Muscle of back (tissue), 13 donors: ENCODE measurements at places on chromosomes 3 and 15.

- DNase-seq, result no peak
Measured at GRCh38 chr15:58705105-58705504, 44.4 kb downstream of the ADAM10 start.

DNA sequence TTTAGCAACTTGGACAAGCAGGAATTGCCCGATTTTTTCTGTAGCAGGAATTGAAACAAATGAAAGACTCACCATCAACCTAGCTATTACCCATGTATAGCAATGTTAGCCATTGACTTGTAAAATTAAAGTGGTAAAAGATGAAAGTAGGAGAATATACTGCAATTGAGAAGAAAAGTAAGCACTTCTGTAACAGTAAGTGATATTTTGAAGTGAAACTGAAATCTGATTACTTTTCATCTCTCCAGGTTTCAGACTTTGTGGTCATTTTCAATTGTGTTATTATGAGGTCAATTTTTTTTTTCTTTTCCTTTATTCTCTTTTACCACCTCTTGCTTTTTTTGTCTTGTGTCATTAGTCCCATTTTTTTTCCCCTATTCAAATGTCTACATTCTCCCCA lies 1078.2 kb downstream of the ZPLD1 start:
- DNase-seq, result no peak

DNA sequence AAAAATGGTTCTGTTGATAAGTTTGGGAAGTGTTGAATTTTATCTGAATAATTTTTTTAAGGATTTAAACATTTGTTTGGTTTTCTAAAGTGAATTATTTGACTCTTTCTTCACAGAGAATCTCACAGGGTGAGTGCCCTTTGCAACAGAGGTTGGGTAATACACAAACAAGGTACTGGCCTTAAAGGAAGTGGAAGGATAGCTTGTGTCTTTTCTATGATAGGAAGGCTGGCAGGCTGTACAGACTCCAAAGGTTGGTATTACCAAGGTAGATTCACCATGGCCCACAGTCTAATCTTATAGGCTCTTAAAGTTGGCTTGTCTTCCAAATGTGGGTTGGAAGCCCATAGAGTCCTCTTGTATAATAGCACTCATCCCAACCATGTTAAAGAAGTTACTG lies 311.5 kb downstream of the SV2B start:
- DNase-seq, result no peak

GRCh38 chr15:67531379-67531914 lies 10.5 kb downstream of the C15orf61 start:
- DNase-seq, result no peak

- no peak for DNase-seq
Measured at GRCh38 chr3:35028157-35028556, 611.2 kb upstream of the ARPP21 start.

DNA sequence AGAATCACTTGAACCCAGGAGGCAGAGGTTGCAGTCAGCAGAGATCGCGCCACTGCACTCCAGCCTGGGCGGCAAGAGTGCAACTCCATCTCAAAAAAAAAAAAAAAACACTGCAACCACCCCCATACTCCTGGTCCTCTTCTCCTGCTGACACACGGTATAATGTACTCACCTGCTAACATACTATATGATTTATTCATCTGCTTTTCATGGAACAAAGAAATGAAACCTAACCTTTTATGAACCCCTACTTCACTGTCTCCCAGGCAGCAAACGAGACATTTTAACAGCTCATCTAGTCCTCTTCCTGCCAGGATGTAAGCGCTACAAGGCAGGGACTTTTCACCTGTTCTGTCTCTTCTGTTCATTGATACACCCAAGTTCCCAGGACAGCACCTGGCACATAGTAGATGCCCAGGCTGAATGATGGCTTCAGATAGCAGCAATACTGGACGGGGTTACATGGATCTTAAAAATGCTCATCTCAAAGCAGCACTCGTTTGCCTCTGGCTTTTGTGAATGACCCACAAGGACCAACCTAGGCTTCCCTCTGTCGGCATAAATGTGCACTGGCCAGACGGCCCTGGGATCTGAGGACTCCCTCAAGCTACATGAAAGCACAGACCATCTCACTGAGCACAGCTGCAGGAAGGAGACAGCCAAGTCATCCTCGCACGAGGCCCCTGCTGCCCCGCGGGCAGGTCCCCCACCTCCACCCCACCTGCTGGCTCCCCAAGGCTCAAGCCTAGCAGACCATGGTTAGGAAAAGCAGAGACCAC lies 20.3 kb downstream of the XXYLT1 start:
- peak; percentile 82 for DNase-seq

DNA sequence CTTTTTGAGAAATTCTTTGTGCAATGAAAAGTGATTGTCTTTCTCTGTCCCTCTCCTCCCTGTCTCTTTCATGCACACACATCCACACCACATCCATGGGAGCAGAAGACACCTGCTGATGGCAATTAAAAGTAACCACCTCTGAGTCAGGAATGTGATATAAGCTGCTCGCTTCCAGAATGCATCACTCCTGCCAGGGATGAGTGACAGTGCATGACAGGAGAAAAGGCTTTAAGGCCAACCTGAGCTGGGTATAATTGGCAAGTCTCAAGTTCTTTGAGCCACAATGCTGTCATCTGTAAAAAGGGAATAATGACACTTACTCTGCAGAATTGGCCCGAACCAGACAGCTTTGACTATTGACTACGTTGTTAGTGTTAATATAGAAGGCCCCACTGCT lies 59.6 kb downstream of the UBP1 start:
- no peak for DNase-seq

- DNase-seq, result no peak
Measured at GRCh38 chr3:190105876-190106275, 14.8 kb downstream of the P3H2 start.

GRCh38 chr3:185797108-185797881 lies 27.5 kb downstream of the IGF2BP2 start:
- no peak for DNase-seq

GRCh38 chr3:37892927-37893600 lies 31.4 kb downstream of the CTDSPL start:
- peak; percentile 25 for DNase-seq

DNA sequence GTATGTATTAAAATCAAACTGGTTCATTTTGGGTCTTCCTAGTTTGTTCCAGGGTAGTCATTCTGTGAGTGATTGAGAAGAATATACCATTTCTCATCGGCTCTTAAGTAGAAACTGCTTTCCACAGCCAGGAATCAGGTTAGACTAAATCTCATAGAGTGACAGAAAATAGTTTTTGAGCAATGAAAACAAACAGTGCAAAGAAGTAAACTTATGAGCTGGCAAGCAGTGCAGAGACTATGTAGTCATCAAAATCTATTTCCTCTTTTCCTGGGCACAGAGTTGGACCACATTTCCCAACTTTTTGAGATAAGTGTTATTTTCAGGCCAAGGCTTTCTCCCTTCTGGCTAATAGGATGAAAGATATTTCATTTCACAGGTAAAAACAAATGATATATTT lies 66.5 kb downstream of the UBE3A start:
- no peak for DNase-seq

GRCh38 chr3:76346690-76347089 lies 561.3 kb upstream of the ZNF717 start:
- DNase-seq, result no peak

GRCh38 chr15:98724048-98724447 lies 75.7 kb downstream of the IGF1R start:
- no peak for DNase-seq

GRCh38 chr15:92882697-92883162 lies 17.4 kb upstream of the CHD2 start:
- DNase-seq, result no peak

DNA sequence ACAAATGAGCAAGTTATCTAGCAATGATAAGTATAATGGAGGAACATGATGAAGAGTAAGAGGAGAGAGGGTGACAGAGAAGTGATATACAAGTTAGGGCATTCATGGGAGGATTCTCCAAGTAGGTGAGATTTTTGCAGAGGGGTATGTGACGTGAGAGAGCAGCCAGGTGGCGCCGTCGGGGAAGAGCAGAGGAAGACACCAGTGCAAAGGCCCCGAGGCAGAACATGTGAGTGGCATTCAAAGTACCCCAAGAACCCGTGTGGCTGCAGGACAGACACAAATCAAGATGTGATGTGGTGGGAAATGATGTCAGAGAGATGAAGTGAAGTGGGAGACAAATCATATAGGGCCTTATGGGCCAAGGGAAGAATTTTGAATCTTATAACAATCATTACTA lies 81.8 kb upstream of the GRM7 start:
- no peak for DNase-seq

DNA sequence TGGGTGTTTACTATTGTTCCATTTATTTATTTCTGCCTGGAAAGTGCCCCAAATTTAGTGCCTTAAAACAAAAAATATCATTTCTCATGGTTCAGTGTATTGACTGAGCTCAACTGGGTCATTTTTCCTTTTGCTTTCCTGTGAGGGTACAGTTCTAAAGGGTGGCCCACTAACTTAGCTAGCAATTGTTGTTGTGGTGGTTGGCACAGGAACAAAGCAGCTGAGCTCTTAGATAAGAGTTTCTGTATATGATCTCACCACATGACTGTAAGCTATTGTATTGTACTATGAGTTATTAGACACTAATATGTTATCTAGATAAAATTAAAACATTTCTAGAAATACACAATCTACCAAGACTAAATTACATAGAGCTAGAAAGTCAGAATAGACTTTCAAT lies 1283.7 kb downstream of the OTOL1 start:
- DNase-seq, result no peak

GRCh38 chr3:99442599-99442998 lies 195.8 kb upstream of the COL8A1 start:
- DNase-seq, result no peak

DNA sequence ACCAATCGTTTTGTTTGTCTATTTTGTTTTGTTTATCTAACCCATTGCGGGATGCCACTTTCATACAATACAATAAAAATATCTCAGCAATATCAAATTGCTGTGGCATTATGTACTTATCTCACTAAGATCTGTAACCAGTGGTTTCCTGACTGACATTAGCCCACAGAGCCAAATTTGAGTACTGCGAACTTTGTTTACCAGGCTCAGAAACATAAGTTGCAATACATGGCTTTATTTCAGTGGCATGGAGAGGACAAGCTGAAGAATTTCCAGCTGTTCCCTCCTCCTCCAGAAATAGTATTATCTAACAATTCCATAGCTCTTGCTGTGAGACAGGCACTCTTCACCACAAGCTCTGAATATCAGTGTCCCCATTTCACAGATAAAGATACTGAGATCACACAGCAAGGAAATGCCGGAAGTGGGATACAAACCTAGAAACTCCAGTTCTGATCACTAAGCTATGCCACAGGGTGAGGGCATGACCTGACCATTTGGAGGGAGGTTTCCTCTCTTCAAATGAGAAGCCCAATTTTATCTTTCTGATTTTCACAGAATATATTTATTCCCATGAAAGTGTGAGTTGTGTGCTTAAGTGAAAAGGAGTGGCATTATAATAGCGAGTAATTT lies 469.9 kb upstream of the CBLB start:
- no peak for DNase-seq

- DNase-seq, result no peak
Measured at GRCh38 chr15:40477642-40478327, 7.0 kb downstream of the CHST14 start.

GRCh38 chr15:57554063-57554811 lies 37.5 kb upstream of the MYZAP start:
- DNase-seq, result peak; percentile 34

DNA sequence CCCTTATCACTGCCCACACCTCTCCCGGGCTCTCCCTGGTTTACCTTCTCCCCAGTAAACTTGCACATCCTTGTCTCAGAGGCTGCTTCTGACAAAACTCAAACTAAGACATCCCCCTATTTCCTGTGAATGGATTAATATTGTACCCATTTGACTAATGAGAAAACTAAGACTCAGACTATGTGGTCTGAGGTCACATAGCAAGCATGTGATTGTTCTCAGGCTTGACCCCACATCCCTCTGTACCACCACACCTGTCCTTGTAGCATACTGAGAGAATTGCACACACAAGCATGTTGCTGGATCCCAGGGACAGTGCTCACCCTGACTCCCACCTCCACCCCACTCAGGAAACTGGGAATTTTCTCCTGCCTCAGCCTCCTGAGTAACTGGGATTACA lies 90.7 kb upstream of the HES1 start:
- no peak for DNase-seq

DNA sequence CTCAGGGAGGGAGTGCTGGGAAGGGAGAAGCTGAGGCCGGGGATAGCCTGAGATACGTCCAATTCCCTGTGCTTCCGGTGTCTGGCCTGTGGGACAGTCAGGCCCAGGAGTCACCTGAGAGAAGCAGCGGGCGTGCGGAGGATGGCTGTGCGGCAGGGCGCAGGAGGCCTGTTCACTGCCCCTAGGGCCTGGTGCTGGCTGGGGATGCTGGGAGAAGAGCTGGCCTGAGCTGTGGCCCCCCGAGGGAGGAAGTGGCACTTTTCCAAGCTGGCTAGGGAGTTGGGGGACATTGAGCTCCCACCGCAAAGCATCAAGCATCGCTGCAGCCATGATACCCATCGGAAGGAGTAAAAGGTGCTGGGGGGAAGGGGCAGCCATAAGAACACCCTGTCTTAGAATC lies 108.8 kb downstream of the CHST2 start:
- DNase-seq, result no peak

DNA sequence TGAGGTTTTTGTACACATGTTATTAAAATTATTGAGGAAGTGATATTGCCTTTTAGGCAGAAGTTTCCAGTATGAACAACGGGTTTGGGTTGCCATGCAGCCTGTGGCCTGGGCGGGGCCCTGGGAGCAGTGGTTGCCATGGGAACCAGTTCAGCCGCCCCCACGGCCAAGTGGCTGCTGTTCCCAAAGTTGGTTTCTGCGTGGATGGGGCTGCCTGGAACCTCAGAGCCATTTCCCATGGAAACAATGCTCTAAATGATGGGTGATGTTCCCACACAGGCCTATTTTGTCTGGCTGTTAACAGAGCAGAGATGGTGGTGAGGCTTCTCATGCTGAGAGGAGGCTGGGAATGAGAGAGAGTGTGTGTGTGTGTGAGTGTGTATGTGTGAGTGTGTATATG lies 19.5 kb downstream of the MRAS start:
- DNase-seq, result no peak

- no peak for DNase-seq
Measured at GRCh38 chr15:71885390-71885789, 75.0 kb downstream of the NR2E3 start.

GRCh38 chr3:172559020-172559419 lies 35.8 kb upstream of the TNFSF10 start:
- no peak for DNase-seq

DNA sequence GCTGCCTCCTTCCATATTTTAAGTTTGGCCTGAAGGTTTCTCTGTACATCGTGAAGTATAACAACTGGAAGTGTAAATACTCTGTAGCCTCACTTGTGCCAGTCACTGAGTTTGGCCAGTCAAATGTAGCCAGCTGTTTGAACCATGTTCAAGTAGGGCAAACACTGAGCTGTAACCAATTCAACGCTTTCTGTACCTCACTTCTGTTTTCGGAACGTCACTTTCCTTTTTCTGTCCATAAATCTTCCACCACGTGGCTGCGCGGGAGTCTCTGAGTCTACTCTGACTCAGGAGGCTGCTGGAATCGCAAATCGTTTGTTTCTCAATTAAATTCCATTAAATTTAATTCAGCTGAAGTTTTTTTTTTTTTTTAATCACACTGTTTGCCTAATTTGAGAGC lies 88.8 kb upstream of the RARB start:
- no peak for DNase-seq

GRCh38 chr3:73618461-73618860 lies 6.3 kb downstream of the PDZRN3 start:
- no peak for DNase-seq
